H7 (cell line): ENCODE measurements at places on chromosomes 1 and 21.

GRCh38 chr1:223716302-223716862, 4.0 kb downstream of the CAPN2 start:
- DNase-seq: no peak

- no peak for DNase-seq
Measured at GRCh38 chr1:205260948-205261732, 33.4 kb downstream of the TMCC2 start.

DNA sequence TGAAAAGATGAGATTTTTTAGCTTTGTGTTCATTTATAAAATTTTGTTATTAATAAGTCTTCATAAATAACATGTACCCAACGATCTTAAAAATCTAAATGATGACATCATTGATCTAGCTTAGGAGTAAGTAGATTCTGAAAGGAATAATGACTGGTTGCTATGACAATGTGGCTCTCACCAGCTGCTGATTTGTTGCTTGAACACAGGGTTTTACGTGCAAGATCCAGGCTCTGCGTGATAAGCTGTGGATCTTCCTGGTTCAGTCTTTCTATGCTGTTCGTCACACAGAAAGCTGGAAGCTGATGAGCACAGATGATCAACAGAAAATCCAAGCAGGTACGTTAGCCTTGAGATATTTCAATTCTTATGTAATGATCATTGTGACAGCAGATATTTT, 49.1 kb upstream of the C1orf146 start:
- DNase-seq: peak; percentile 7

DNA sequence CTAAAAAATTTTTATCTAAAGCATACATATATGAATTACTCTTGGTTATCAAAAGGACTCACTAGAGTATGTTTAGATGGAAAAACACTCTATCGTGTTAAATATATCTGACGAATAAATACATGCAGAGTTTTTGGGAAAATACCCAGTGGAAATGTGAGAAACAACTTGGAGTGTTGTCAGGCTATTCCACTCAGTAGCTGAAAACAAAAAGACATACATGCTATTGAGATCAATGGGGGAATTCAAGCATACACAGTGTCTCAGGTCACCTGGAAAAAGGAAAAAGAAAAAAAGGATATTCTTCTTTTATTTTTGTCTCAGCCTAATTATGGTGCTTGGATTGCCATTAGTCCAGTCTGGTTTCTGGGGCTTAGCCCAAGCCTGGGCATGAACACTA, 247.0 kb upstream of the LYPLAL1 start:
- DNase-seq: no peak

DNA sequence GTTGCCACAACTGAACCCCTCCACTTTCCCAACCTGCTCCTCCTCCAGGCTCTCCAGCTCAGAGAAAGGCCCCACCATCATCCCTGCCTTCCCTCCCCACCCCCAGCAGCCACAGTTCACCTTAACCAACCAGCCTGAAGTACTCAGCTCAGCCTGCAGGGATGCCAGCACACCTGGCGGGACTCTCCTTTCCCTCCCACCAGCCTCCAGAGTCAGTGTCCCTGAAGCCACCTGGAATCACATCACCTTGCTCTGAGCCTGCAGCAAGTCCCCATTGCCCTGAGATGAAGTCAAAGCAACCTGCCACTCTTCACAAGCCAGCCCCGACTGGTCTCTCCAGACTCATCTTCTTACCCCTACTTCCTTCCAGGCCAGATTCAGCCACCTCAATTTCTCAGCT, 26.2 kb upstream of the ZC3H12A start:
- DNase-seq: peak; percentile 63

DNA sequence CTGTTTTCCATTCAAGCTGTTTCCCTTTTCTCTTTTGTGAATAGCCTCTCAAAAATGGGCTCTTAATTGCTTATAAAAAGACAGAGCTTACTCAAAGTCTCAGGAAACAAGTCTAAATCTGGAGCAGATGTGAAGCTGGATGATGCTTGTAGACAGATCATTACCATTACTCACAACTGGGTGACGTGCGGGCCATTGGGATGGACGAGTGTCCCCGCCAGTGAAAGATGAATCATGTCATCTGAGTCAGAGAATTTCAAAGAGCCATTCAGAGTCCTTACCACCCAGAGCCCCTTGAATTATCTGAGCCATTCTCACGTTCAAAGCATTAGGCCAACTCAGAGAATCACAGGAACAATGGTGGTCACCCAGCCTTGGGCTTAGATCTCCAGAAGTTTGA, 134.6 kb downstream of the HUNK start:
- DNase-seq: no peak

GRCh38 chr1:225896937-225897549, 8.1 kb upstream of the LEFTY1 start:
- DNase-seq: peak; percentile 61

GRCh38 chr1:94384485-94385265, 33.5 kb upstream of the ABCD3 start:
- no peak for DNase-seq

GRCh38 chr1:87897481-87897880, 568.8 kb downstream of the LMO4 start:
- no peak for DNase-seq

DNA sequence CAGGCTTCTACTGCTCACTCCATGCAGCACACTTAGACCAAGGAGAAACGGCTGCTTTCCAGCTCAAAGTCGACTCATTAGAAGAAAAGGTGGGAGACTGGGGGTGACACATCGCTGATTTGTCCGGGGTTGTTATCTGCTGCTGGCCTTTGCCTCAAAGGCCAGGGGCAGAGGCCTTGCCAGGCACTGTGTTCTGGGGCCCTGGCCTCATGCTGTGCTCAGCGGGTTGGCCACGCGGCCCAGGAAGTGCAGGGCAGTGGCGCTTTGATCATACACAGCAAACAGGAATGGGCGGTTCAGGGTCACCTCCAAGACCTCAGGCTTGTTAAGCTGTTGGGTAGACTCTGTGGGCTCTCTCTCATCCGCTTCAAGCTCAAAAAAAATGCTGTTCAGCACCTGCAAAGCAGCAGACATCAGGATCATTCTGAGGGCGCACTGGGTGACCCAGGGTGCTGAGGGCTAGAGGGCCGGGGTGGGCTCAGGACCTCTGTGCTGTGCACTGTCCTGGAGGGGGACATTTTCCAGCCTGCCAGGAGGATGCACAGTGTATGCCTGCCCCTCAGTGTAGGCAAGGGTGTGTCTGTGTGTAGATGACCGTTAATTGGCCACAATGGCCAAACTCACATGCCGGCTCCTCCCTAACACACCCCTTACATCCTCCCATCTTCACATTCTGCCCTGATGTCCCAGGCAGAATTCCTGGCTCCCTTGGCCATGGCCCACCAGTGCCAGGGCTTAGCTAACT, 10.8 kb downstream of the AGT start:
- DNase-seq: peak; percentile 47

DNA sequence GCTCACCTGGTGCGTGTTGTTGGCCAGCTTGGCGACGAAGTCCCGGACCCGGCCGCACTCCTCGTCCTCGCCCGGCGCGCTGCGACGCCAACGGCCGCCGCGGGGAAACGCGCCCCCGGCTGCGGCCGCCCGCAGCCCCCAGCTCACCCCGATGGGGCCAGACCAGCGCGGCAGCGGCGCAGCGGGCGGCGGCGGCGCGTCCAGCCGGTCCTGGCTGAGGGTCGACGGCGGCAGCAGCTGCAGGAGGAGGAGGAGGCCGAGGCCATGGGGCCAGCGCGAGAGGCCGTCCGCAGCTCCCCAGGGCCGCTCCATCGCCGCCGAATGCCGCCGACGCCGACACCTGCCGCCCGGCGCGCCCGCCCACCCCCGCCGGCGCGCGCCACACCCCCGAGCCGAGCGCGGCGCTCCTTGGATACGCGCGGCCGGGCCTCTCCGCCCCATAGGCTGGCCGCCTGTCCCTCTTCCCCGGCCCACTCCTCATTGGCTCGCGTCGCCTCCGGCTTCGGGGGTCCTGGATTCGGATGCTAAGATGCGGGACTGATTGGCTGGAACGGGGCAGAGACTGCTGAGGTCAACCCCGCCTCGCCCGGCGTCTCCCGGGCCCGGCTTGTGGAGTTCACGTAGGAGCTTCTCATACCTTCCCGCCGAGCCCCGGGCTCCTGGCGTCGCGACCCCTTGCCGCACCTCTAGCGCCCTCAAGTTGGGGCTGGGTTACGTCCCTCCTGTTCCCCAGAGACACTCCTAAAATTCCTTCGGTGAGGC, at the start of gene SORT1:
TSS of gene SORT1 (minus strand) at position 338 of the 762 bp plus-strand sequence. CDS start at position 312, 26 bp downstream.
- DNase-seq: peak; percentile 96

DNA sequence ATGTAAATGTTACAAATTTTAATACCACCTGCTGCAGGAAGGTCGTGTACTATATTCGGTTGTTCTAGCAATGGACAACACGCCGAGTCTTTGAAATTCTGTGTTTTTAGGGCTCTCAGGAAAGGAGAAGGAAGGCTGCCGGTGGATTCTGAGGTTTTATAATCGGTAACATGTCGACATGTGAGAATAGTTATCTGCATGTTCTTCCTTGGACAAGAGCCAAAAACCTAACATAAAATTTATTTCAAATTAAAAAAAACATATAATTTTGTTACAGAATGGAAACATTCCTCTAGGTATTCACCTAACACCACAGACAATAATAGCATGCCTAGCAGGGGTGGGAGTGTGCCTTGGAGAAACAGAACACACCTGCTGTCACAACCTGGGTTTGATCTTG, 4.8 kb downstream of the PSMG1 start:
- no peak for DNase-seq

DNA sequence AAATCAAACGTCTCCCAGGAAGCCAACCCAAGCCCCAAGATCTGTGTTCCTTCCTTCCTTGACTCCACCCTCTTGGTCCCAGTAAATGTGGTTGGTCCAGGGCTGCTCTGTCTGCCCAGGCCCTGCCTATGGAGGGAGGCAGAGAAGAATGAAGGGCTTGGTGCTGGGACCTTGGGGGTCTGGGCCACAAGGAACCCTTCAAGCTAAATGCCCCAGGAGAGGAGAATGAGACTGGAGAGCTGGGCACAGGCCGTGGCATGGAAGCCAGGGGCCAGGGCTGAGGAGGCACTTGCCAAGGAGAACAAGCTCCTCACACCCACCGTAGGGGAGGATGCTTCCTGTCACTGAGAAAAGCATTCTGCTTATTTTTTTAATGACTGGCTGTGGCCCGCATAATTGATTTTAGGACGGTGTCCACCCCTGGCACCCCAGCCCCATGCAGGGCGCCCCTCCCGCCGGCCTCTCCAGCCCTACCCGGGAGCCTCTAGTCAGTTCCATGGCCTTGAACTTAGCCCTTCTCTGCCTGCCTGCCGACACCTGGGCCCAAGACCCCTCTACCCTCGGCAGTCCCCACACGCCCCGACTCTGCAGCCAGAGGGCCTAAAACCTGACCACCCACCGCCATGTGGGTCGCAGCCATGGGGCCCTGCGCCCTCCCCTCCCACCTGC, 889 bp downstream of the CLEC20A start:
- DNase-seq: peak; percentile 59

GRCh38 chr1:154479764-154480421, 22.1 kb upstream of the TDRD10 start:
- DNase-seq: peak; percentile 82

GRCh38 chr1:226309398-226310244, 657 bp upstream of the LIN9 start:
- peak; percentile 20 for DNase-seq

DNA sequence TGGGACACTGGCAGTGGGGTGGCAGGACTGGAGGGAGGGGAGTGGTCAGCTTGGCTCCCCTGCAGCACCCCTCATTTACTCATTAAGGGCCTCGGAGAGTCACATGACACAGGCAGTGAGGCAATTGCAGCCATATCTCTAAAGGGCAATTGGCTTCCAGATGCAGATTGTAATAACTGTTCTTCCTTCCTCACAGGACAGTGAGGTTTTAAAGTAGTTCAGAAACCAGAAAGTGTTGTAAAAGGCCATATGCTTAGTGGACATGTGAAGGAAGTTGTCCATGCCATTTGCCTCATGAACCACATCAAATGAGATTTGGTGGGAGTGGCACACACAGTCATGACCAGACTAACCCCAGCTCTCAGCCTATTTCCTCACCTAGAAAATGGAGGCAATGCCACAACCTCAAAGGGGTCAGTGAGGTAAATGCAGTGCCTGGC, 11.1 kb downstream of the MTX1 start:
- peak; percentile 85 for DNase-seq

GRCh38 chr1:97158691-97159096, 437.1 kb downstream of the PTBP2 start:
- no peak for DNase-seq

GRCh38 chr1:1189111-1189510, 15.4 kb downstream of the TTLL10 start:
- DNase-seq: no peak

DNA sequence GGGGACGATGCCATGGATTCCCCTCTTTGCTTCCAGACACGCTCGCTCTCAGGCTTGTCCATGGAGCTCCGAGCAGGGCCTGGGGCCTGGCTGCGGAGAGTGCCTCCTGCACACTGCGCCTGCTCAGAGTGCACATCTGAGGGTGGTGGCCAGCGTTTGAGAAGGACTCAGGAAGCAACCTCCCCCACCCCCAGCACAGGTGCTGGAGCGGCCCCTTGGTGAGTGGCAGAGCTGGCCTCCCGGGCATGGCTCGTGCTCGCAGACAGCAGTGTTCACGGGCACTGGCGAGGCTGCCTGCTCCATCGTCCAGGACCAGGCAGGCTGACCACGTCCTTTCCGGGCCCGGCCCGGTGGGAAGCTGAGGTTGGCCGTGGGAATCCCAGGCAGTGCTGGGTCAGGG, 2.8 kb downstream of the SPATC1L start:
- DNase-seq: no peak

GRCh38 chr1:196209265-196209664, 399.0 kb downstream of the KCNT2 start:
- no peak for DNase-seq

- DNase-seq: no peak
Measured at GRCh38 chr1:64826991-64827390, 82.1 kb downstream of the RAVER2 start.

- no peak for DNase-seq
Measured at GRCh38 chr1:239570878-239571277, 184.5 kb downstream of the CHRM3 start.

DNA sequence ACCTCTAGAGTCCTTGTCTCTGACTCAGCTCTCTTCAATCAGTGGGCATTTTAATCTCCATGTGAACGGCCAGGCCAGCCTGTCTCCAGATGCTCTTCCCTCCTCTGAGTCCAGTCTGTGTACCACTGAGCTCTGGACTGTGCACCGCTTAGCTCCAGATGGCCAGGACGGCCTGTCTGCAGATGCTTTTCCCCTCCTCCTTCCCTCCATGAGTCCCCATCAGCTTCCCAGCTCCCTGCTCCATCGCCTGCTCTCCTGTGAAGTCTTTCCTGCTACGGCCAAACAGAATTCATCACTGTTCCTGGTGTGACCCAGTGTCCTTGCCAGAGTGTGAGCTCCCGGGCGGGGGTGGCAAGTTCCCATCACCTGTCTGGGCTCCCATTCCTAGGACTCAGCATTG, 42.0 kb downstream of the STUM start:
- no peak for DNase-seq

- no peak for DNase-seq
Measured at GRCh38 chr1:151246786-151247185, 7.7 kb upstream of the PSMD4 start.
